Stimulated activated CD8-positive, alpha-beta memory T cell treated with anti-CD3 and anti-CD28 coated beads, Interleukin-15, amount 100 ng/mL, for 24 hours (primary cell): ENCODE measurements at places on chromosomes 5 and 9.

DNA sequence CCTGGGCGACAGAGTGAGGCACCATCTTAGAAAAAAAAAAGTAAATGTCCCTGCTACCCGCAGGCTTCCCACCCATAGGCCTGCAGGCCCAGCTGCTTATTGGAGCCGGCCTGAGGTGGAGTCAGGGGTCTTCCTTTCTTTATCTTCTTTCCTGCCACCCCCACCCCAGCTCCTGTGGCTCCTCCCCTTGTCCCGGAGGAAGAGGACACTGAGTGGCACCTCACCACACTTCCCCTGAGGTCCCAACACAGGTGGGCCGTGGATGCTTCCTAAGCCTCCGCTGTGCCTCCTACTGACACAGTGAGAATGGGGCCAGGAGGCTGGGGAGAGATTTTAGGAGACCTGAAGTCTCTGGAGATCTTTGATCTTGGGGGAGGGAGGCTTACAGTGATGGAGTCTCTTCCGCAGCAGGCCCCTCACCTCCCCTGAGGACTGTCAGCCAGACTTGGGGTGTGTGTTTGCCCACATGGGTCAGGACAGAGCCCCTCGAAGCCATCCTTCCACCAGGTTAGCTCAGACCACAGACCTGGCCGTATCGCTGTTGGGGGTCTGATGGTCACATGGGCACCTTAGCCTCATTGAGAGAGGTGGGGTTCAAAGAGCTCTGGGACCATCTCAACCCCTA, 135.4 kb upstream of the IER5L start:
- no peak for DNase-seq

DNA sequence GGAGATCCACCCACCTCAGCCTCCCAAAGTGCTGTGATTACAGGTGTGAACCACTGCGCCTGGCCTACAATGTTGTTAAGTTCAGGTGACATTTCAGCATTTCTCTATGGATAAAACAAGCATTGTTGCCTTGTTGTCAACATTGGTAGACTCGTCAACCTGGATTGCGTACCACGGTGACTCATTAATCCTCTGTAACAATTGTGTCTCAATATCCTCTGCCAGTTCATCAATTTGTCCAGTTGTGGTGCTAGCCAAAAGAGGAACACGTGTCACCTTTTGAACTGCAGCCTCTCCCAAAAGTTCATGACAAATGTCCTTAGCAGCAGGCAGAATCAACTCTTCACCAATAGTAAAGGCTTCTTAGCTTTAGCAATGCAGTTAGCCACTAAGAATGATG, 46.3 kb upstream of the LARP1 start:
- no peak for DNase-seq

GRCh38 chr9:95896580-95896979, 21.1 kb downstream of the ERCC6L2 start:
- no peak for DNase-seq

DNA sequence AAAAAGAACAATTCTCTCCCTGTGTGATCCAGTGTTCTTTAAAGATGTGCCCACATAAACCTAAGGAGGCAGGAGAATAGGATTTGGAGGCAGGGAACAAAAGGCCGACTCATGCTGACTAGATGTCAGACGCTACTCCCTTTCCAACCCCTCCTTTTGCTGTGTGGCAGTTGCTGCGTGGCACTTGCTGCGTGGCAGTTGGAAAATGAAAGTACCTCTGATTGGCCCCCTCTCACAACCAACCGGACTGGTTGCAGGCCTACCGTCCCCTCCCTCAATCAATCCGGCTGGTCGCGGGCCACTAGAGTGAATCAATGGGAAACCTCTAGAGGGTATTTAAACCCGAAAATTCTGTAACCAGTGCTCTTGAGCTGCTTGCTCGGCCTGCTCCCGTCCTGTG, 551.0 kb downstream of the KIF4B start:
- DNase-seq, result no peak

DNA sequence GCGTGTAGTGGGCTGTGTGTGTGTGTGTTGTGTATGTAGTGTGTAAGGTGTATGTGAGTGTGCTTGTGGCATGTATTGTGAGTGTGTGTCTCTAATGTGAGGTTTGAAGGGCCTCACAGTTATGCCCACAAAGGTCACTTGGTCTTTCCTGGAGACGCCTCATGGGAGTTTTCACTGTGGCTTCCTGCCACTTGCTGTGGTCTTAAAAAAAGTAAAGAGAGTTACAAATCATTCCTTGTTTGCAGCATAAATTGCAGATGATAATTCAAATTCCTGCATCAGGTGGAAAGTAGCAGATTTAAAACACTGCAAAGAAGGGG, 72.6 kb downstream of the TENT4A start:
- no peak for DNase-seq

DNA sequence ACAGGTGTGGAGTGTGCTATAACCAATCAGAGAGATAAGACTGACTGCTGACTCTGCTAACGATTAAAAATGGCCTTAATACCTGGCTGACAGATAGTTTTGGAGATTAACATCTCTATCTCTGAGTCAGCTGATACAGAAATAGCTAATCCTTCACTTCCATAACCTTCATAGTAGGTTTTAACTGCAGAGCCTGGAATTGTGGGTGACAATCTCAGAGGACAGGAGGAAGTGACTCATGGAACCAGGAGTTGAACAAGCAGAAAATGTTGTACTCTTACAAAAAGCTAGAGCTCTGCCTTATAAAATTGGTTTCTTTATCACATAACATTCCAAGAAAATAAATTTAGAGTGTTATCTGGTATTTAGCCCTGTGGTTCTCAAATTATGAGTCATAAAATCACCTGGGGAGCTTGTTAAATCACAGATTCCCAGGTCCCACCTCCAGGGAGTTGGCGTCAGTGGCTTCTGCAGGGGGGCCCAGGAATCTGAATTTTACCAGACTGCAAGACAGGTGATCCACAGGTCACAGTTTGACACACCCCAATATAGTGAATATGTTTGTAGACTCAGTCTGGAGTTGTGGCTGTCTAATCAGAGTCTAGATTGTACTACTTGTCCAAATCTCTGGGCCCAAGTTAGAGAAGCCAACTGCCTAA, 44.4 kb upstream of the AFAP1L1 start:
- DNase-seq, result no peak

GRCh38 chr5:126597156-126597555, 2.1 kb upstream of the ALDH7A1 start:
- DNase-seq, result no peak

GRCh38 chr5:126937771-126938170, 92.6 kb downstream of the MARCHF3 start:
- DNase-seq, result no peak

GRCh38 chr9:130933114-130934046, 5.7 kb downstream of the FIBCD1 start:
- DNase-seq, result no peak

DNA sequence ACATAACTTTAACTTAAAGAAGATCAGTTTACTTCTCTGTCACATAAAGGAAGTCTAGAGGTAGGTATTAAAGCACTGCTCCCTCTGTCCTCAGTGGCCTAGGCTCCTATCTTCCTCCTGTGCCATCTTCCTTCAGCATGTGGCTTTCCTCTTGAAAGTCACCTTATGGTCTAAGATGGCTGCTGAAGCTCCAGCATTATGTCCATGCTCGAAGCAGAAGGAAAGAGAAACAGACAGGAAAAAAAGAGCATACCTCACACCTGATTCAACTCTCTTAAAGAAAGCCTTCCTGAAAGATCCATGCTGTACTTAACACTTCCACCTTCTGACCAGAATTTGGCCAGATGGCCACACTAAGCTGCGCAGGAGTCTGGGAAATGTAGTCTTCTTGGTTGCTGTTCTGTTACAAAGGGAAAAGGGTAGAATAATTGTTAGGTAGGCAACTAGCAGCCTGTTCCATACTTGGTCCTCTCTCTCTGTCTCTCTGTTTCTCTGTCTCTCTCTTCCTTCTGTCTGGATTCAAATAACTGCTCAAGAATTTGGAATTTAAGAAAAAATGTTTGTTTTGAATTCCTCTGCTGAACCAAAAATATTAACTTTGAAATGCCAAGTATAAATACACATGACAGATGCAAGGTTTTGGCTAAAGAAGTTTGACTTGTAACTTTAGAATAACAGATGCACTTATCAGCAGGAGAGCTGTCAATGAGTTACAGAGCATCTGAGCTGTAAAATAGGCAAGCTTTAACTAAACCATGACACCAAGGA, 16.0 kb downstream of the TMEM174 start:
- no peak for DNase-seq

GRCh38 chr9:31153250-31153840, 1231.1 kb upstream of the ACO1 start:
- no peak for DNase-seq

GRCh38 chr9:137236238-137236935, 4.7 kb upstream of the TUBB4B start:
- DNase-seq, result peak; percentile 79

DNA sequence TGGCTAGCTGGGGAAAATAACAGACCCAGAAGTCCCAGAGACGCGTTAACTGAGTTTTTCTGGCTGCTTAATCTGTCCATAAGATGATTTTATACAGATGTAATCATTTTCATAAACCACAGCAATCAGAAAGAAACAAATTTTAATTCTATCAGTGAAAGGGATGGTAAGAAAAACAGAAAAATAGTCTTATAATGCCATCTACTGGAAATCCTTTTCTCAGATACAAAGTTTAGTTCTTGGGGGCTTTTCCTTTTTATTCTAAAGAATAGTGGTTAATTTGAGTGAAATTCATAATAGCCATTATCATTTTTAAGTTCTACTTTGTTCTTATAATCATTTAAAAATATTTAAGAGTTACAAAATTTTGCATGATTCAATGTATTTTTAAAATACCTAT, 44.4 kb downstream of the DROSHA start:
- DNase-seq, result no peak

- DNase-seq, result no peak
Observed at GRCh38 chr9:129435988-129436717, 184.7 kb downstream of the C9orf50 start.

DNA sequence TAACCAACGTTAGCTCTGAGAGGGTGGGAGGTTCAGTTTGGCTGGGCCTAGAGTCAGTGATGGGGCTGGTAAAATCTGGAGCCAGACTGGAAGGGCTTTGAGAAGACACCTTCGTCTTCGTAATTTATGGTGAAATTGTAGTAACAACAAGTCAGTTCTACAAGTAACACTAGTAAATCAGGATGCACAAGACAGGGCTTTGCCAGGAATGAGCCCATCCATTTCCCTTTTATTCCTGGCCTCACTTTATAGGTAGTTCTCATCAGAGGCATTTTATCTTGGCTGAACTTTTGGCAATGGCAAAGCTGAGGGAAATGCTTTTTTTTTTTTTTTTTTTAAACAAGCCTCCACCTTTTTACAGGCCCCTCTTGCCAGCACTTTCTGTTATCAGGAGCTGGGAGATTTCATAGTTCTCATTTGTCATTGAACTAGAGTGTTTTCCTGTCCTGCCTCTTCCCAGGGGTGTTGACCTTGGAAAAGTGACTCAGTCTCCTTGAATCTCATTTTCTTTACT, 110.5 kb upstream of the KLF4 start:
- DNase-seq, result no peak

GRCh38 chr9:16221822-16222547, 648.5 kb downstream of the BNC2 start:
- DNase-seq, result no peak

DNA sequence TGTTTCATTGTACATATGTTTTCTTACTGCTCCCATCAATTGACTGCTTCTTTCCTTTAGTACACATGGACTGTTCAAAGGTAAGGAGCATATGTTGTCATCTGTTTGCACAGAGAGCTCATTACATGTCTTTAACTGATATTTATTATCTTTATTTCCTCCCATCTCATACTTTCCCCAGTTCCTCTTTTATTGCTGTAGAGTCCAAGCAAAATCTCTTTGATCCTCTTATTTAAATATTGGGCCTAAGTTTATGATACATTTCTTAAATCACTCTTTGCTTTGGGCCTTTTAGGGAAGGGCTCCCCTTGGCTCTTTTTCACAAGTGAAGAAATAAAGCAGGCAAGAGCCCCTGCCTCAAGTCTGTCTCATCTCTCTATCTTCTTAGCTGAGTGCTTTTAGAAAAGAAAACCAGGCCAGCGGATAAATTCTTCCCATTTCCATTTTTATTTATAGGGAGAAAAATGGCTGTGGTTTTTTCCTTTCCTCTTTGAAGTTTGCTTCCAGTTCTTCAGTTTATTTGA, 152.4 kb downstream of the DOCK2 start:
- DNase-seq, result no peak

DNA sequence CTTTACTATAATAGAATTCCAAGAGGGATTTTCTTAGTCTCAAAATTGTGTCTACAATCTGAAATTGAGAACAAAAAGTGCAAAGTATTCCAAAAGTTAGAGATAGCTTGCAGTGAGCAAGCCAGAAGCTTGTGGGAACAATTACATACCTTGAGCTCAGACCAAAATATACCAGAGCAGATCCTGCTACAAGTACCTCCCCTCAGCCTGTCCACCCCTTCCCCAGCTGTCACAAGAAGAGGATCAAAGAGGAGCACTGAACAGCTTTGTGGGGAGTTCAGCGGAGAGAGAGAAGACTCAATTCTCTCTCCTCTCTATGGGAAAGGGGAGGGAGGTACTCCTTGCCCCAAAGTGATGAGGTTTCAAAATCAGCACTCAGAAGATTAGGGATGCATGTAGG, 869.2 kb upstream of the DMAC1 start:
- DNase-seq, result no peak

DNA sequence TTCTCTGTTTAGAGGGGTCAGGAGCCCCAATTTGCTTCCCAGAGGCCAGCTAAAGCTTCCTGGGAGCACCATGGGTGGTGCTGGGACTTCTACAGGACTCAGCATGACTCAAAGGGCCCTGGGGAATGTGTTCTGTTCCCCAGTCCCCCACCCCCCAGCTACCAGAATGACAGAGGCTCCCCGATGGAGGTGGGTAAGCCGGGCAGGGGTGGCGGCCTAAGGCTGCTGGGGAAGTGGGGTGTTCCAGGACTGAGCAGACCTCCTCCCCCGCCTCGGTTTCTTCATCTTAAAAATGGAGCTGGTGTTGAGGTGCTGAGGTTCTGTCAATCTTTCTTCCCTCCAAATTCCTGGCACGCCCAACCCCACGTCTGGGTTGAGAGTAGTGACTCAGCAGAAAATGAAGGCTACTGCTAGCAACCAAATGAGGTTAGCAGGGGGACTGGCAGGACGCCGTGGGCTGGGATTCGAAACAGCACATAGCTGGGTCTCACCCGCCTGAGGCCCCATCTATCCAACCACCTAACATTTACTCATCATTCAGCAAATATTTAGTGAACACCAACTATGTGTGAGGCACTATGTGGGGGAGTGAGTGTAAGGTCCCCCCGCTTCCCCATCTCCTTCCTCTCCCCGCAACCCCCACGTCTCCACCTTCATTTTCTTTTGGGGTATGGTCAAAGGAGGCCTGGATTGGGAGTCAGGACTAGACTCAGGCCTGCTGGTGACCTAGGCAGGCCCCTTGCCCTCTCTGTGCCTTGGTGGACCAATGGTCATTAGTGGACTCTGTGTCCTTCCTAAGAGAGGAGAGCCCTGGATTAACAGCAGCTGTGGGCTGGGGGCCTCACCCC, 50.2 kb downstream of the C9orf50 start:
- DNase-seq, result no peak

- DNase-seq, result no peak
Observed at GRCh38 chr9:116288658-116289057, 135.1 kb downstream of the PAPPA start.

DNA sequence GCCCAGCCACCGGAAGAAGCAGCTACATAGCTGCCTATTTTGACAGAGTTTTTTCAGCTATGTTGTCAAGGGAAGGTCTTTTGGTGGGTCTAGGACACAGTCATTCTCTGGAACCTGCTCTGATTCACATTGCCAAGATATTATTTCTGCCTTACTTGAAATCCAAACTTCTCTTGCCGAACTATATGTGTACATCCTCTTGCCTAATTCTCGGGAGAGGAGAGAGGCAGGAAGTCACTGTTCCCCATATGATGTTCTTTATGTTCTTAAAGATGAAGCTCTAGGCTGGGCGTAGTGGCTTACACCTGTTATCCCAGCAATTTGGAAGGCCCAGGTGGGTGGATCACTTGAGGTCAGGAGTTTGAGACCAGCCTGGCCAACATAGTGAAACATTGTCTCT, 8.6 kb downstream of the TMEM252 start:
- no peak for DNase-seq
